Endodermal cell (in vitro differentiated cells): ENCODE measurements at places on chromosomes 7 and 10. TPM values are rescaled to one million over a fixed set of nuclear protein-coding genes. Genes with fewer than 3 reads are reported as not detected.

The FBXO24 gene
- 1.4 to 3.0 TPM (median 1.6 TPM) in 3 replicates for total RNA-seq

DNA sequence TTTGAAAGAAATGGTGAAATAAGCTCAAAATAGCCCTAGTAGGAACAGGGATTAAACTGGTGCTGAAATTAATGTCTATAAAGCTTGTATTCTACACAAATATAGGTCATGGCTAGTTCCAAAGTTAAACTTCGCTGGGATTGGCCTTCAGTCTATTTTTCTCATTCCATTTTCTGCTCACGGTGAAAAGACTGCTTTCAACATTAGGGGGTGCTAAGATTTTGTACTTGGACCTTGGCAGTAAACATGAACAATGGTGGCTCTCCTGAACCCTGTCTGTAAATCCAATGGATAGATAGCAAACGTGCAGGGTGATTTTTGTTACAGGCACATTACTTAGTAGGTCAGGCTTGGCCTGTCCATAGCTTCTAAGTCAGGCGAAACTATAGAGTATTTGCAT is 36.0 kb upstream of the RSU1 start:
- H3K36me3 ChIP-seq: no peaks in the 10 kb centered on the region
- DNase-seq: no peak
- no peak overlapping the region for H3K4me3 ChIP-seq
- no peak overlapping the region for H3K27ac ChIP-seq

DNA sequence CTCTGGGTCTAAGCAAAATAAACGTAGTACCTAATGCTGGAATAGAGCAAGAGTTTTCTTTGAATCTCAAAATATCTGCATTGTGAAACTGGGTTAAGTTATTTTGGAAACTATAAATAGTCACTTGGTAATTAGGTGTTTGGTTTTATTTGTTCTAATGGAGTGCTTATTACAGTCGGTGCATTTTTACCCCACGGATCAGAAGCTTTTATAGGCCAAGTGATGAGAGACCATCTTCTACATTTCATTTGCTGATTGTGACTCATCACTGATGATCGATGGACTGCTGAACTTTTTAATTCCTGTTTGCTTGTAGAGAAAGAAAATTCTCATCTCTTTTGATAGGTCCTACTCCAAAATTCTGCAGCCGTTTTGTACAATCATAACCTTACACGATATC is 28.2 kb downstream of the MGMT start:
- peak overlapping the region; percentile 39 for H3K27ac ChIP-seq
- no peaks in the 10 kb centered on the region for H3K4me1 ChIP-seq
- no peaks in the 10 kb centered on the region for H3K36me3 ChIP-seq
- no peak for DNase-seq
- no peaks in the 10 kb centered on the region for H3K27me3 ChIP-seq
- no peak overlapping the region for H3K4me3 ChIP-seq

The COL28A1 gene
- total RNA-seq: 1.1 and 1.2 TPM in 2 replicates

- DNase-seq: no peak
- no peak overlapping the region for H3K4me3 ChIP-seq
- H3K36me3 ChIP-seq: no peaks in the 10 kb centered on the region
- H3K27me3 ChIP-seq: no peaks in the 10 kb centered on the region
Measured at GRCh38 chr10:23965880-23966279, 243.1 kb upstream of the KIAA1217 start.

DNA sequence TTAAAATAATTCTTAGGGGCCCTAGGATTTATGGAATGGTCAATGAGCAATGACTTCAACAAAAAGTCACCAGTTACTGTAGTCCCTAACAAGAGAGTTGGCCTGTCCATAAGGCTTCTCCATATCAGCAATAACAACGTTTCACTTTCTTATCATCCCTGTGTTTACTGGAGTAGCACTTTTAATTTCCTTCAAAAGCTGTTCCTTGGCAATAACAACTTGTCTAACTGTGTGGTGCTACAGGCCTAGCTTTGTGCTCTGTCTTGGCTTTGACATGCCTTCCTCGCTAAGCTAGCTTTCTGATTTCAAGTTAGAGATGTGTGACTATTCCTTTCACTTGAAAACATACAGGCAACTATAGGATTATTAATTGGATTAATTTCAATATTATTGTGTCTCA is 81.1 kb downstream of the JMJD1C start:
- H3K27me3 ChIP-seq: no peaks in the 10 kb centered on the region
- H3K4me1 ChIP-seq: peaks cover 3% of the 10 kb centered on the region
- H3K4me3 ChIP-seq: no peak overlapping the region

DNA sequence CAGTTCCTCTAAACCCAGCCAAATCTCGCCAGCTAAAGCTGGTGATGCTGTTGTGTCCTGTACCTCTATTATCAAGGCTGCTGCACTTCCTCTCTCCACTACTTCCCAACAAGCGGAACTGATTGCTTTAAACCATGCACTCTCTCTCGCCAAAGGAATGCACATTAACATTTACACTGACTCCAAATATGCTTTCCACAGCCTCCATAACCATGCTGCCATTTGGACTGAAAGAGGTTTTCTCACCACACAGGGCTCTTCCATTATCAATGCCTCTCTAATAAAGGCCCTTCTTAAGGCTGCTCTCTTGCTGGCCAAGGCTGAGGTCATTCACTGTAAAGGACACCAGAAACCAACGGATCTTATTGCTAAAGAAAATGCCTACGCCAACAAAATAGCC is 11.4 kb upstream of the LRRC61 start:
- DNase-seq: no peak
- no peak overlapping the region for H3K4me3 ChIP-seq
- H3K27ac ChIP-seq: peak overlapping the region; percentile 53
- no peaks in the 10 kb centered on the region for H3K4me1 ChIP-seq

DNA sequence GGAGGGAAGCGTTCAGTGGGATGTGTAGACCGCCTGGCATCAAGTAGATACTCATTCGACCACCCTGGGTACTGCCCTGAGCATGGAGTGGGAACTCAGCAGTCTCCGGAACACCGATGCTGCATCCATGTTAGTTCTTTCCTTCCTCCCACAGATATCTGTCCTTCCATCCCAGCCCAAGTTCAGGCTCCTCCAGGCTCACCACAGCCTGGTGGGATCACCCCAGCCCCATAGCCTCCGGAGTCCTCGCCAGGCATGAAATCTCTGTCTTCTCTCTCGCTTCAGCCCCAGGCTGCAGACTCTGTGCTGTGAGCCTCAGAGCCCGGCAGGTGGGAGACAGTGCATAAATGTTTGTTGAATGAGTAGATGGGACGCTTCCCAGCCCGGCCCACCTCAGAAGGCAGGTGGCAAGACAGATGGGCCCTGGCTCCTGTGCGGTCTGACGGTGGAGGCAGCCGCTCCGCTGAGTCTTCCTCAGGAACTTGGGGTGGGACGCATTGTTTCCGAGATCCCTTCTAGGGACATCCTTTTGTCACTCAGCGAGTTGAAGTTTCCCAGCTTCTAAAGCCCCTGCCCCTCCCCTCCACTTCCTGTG is 42.9 kb downstream of the ELFN1 start:
- DNase-seq: no peak
- H3K27me3 ChIP-seq: no peaks in the 10 kb centered on the region
- H3K27ac ChIP-seq: peak overlapping the region; percentile 80
- no peak overlapping the region for H3K4me3 ChIP-seq
- no peaks in the 10 kb centered on the region for H3K36me3 ChIP-seq

The NPFFR1 gene
- 0.02 TPM in 1 of 2 replicates, not detected in the other for total RNA-seq

The HOXA9 gene
- not detected in 2 replicates for total RNA-seq

- H3K27ac ChIP-seq: no peak overlapping the region
- no peak overlapping the region for H3K4me3 ChIP-seq
- no peaks in the 10 kb centered on the region for H3K27me3 ChIP-seq
- DNase-seq: no peak
- peaks cover 2% of the 10 kb centered on the region for H3K4me1 ChIP-seq
Measured at GRCh38 chr7:7810380-7810779, 92.0 kb upstream of the RPA3 start.

DNA sequence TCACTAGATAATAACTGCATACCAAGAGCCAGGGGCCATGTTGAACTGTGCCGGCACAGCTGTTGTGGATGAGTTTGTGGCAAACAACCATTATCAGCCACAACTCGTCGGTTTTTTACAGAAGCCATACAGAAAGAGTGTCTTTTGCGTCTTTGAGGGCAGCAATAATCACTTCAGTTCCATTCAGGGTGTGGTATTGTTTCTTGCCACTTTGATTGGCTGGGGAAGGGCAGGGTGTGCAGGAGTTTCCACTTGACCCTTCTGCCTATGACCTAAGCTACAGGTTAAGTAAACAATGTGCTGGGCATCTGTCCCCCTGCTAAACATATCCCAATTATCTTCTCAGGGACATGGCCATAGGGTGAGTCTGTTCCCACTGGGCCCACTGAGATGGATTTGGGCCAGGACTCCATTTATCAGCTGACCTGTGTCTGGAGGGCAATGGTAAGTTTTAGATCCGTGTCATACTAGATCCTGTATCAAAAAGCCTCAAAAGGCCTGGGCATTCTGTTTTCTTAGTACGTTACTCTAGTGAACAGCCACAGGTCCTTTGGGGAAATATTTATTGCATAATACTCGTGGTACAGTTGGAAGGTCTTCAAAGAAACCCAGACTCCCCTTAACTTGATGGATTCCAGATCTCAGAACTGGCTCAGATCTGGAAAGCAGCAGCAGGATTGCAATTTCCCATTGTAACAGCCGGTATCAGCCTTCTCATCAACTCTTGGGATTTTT is 15.9 kb downstream of the ZNF3 start:
- peaks cover 78% of the 10 kb centered on the region for H3K36me3 ChIP-seq
- H3K4me1 ChIP-seq: no peaks in the 10 kb centered on the region
- no peaks in the 10 kb centered on the region for H3K27me3 ChIP-seq
- H3K27ac ChIP-seq: no peak overlapping the region
- no peak for DNase-seq

DNA sequence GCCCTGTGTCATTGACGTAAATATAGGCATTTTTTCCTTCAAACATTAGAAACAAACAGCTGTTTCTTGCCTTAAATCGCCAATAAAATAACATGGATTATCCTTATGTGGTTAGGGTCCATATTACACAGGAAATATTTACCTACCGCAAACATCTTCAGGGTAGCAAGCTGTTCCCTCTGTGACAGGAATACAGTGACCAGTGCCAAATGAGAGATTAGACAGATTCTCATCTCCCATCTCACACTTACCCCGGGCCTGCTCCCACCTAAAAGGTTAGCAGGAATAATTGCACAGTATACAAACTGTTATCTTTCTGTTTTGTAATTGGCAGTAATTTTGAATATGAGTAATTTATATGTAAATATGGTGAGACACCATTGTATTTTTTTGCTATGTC is 16.5 kb downstream of the MKI67 start:
- H3K27me3 ChIP-seq: no peaks in the 10 kb centered on the region
- H3K27ac ChIP-seq: no peak overlapping the region
- no peak for DNase-seq
- no peak overlapping the region for H3K4me3 ChIP-seq
- no peaks in the 10 kb centered on the region for H3K4me1 ChIP-seq
- peaks cover 98% of the 10 kb centered on the region for H3K36me3 ChIP-seq

The GTPBP10 gene
- 21.8 and 24.5 TPM in 2 replicates for total RNA-seq

GRCh38 chr7:28575241-28575643 is 162.9 kb downstream of the CREB5 start:
- H3K4me1 ChIP-seq: no peaks in the 10 kb centered on the region
- H3K36me3 ChIP-seq: no peaks in the 10 kb centered on the region
- no peak overlapping the region for H3K4me3 ChIP-seq
- no peaks in the 10 kb centered on the region for H3K27me3 ChIP-seq
- no peak for DNase-seq

The CCDC146 gene
- 2.1 to 5.2 TPM (median 3.5 TPM) in 3 replicates for total RNA-seq

DNA sequence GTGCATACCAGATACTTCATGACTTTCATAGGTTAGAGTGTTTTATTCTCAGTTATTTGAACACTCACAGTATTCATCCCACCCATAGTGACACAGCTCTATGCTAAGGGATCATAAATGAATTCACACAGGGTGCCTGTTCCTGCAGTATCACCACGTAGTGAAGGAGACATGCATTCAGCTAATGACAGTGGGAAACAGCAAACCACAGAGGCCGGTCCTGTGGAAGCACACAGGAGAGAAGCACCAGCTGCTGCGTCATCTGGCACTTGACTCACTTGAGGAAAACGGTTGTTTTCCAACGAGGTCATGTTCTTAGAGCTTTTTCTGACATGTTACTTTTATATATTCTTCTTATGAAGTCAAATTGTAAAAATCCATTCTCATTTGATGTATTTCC is 73.0 kb downstream of the UBE3C start:
- peaks cover 62% of the 10 kb centered on the region for H3K36me3 ChIP-seq
- H3K27ac ChIP-seq: no peak overlapping the region
- DNase-seq: no peak
- no peak overlapping the region for H3K4me3 ChIP-seq
- no peaks in the 10 kb centered on the region for H3K27me3 ChIP-seq
- H3K4me1 ChIP-seq: no peaks in the 10 kb centered on the region

The ZNF282 gene
- total RNA-seq: 23.9 to 29.8 TPM (median 29.2 TPM) in 3 replicates

DNA sequence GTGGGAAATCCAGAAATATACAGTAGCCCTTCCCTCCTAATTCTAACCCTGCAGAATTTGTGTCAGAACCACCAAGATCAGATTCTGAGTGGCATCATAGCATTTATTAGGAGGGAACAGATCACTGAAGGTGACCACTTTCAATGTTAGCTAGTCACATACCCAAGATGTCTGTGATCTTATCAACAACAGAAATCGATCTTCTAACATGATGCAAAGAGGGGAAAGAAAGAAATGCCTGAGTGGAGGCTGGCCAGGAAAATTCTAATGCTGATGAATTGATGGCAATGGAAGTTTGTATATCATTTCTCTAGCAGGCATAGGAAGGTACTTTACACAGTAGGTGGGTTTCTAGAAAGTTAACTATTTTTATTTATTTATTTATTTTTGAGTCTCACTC is 10.6 kb upstream of the SYPL1 start:
- H3K4me3 ChIP-seq: no peak overlapping the region
- H3K27me3 ChIP-seq: no peaks in the 10 kb centered on the region
- peaks cover 7% of the 10 kb centered on the region for H3K4me1 ChIP-seq
- no peak for DNase-seq
- H3K36me3 ChIP-seq: no peaks in the 10 kb centered on the region

The PSTK gene
- 4.2 to 7.0 TPM (median 5.8 TPM) in 3 replicates for total RNA-seq

DNA sequence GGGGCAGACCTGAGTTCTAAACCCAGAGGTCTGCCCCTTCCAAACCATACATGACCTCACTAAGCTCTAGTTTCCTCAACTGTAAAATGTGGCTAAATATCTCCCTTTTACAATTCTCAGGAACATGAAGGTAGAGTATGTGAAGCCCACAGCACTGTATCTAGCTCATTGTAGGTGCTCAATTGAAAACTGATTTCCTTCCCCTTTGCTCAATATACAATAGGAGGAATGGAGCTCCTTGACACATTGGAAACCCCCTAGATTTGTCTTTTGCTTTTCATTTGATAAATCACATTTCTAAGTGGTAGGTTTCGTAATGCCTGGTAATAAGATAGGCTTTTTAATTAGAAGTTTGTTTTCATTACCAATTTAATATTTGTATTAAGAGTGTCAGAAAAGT is 153.3 kb downstream of the ARID5B start:
- H3K4me3 ChIP-seq: no peak overlapping the region
- no peaks in the 10 kb centered on the region for H3K36me3 ChIP-seq
- no peak for DNase-seq
- H3K27me3 ChIP-seq: no peaks in the 10 kb centered on the region
- H3K4me1 ChIP-seq: peaks cover 12% of the 10 kb centered on the region

GRCh38 chr7:102390697-102391484 is 5.3 kb upstream of the PRKRIP1 start:
- H3K27me3 ChIP-seq: no peaks in the 10 kb centered on the region
- H3K4me1 ChIP-seq: no peaks in the 10 kb centered on the region
- no peak overlapping the region for H3K4me3 ChIP-seq
- DNase-seq: peak; percentile 96
- H3K36me3 ChIP-seq: peaks cover 30% of the 10 kb centered on the region

- no peaks in the 10 kb centered on the region for H3K36me3 ChIP-seq
- no peaks in the 10 kb centered on the region for H3K27me3 ChIP-seq
- DNase-seq: no peak
- peak overlapping the region; percentile 34 for H3K4me3 ChIP-seq
Measured at GRCh38 chr10:125953778-125954385, 57.5 kb downstream of the FANK1 start.
